Smooth muscle cell of the brain vasculature (primary cell): ENCODE measurements at places on chromosomes 5 and 9.

DNA sequence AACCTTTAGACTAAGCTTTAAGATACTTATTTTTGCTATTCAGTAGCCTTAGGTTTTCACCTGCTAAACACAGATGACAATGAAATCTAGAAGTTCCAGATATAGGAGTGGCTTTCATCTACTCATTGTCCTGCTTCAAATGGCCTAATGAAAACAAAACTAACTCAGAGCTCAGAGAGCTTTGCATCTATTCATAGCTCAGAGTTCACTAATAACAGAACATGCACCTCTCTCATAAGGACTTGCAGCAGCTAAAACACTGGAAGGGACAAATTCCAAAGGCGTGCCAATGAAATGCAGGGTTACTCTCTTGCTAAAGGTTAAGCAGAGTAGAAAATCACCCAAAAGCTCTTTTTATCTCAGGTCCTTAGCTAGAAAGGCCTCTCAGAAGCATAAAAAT is 29.0 kb downstream of the SLC31A2 start:
- no peak for DNase-seq

DNA sequence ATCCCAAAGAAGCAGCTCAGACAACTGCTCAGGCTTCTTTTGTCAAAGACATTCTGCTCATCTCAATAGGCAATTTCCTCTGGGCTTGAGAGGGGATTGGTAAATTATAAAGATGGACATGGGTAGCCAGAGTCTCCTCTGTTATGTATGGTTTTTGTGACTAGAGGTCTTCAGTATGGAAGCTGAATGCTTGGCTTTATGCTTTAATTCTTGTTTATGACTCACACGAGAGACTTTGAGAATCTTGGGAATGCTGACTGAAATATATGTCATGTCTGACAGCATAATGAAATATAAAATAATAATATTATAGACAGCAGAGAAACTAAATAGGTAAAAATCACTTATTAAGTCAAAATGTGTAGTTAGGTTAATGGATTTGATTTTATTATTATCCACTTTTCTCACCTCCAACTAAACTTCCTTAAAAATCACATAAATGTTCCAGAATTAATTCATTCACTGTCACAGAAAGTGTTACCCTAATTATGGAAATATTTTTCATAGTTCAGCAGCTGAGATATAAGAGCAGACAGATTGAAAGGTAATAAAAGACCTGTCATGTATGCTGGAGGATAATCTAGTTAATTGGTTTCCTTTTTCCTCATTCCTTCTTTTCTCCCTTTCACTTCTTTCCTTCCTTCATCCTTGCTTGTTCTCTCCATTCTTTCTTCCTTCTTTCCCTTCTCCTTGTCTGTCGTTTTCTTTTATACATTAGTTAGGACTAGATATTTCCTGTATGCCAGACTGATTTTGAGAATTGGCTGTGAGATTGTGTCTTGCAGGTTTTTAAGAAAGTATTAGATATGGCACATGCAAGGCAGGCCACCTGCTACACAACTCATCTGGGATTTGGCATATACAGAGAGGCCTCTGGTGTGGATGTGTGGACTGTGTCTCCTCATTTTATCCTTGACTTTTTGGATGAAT is 1866.1 kb upstream of the NUDT12 start:
- DNase-seq: no peak

- no peak for DNase-seq
Observed at GRCh38 chr5:164244-164643, 27.1 kb upstream of the LRRC14B start.

GRCh38 chr5:165459232-165459631 is 1953.8 kb downstream of the MAT2B start:
- DNase-seq: no peak

DNA sequence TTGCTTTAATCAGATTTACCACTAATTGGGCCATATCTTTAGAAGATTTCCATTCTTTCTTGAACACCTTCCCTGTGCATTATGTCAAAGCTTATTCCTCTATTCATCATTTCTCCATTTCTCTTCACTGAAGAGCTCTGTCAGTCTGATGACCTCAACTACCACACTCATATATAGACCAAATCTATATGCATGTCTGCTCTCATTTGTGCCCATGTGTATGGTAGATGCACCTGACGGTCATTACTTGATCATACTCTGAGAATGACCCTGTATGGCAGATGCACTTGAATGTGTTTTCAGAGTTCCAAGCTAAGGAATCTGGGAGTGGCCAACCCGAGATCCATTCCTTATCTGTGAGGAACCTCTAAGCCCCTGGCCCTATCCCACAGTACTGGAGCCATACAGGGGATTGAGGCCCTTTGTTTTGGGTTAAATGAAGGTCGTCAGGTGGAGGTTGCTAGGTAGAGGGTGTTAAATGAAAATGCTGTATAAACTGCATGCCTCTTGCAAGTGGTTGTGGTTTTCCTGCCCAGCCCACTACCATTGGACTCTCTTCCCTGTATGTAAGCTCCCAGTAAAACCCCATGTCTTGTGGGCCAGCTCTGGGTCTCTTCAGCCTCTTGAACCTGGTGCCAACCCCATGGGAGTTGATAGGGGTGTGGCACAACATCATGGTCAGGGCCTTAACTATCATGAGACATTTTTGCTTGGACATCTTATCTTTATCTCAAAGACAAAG is 229.5 kb downstream of the KIAA0825 start:
- DNase-seq: no peak

DNA sequence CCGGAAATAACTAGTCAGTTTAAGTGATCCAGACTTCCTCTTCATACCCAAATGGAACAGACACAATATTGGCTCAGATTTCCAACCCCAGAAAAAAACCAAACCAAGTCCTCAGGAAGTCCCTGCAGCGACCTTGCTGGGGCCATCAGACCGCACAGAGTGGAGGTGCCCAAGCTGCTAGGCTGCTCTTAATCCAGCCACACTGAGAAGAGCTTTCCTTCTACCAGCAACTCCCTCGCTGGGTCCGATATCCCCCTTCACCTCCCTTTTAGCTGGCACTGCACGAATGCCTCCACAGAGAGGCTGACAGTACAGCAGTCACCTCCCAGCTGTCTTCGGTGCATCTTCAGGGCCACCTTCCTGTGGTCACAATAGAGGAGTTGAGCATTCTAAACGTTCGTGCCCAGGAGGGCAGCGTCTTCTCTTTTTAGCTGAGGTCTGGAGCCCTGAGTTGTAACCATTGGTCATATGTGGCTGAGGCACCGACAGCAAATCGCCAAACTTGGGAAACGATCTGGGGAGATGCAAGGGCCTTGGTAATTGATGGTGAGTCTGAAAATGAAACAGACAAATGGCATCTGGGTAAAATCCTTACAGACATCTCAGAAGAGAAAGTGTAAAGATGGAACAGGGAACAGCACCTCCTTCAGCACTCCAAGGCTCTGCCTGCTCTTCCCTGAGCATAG is 5.7 kb downstream of the NAIF1 start:
- no peak for DNase-seq
